ENCODE measurements at places on chromosomes 7 and 10.

DNA sequence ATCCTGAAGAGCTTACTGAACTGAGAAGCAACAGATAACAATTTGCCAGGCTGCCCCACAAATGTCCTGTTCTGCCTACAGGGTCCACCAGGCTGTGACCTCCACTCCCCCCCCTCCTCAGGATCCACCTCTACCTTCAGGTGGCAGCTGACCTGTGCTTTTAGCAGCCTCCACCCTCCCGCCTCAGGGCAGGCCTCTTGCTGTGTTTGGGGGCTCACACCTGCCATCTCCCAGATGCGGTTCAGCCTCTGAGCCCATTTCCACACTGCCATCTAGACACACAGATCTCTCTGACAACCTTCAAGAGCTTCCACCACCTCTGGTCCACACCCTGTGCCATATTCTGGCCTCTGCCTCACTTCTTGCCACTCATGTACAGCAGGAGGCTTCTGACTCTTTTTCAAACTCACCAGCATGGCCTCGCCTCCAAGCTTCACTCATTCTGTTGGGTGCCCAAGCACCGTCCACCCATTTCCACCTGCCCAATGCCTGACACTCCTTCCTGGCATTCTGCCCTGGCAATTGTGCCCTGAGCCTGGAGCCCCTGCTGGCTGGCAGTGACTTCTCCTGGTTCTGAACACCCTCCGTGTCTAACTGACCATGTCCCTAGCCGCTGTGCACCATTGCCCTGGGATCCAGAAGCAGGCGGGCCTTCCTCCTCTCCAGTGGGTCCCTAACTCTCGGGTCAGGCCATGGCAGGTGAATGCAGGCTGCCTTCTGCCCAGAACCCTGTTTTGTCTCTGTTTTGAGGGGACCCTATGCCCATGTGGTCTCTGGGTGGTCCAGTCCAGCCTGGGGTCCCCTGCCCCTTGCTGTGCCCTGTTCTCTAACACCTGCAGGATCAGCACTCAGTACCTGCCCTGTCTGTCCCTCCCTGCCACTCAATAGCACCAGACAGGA, 18.5 kb downstream of the TMEM72 start:
- no peak for DNase-seq

- DNase-seq, result no peak
Measured at GRCh38 chr10:102467971-102468438, 16.7 kb upstream of the C10orf95 start.

DNA sequence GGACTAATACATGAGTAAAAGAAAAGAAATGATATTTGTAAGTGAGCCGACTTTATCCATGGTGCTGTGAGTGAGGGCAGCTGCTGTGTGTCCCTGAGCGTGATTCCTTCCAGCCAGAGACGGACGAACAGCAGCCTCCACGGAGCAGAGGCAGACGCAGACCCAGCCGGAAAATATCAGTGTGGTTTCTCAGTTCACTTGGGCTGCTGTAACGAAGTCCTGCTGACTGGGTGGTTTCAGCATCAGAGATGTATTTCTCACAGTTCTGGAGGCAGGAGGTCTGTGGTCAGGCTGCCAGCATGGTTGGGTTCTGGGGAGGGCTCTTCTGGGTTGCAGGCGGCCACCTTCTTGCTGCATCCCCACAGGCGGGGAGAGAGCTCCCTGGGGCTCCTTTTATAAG, 375.6 kb downstream of the GLRX3 start:
- DNase-seq, result no peak

DNA sequence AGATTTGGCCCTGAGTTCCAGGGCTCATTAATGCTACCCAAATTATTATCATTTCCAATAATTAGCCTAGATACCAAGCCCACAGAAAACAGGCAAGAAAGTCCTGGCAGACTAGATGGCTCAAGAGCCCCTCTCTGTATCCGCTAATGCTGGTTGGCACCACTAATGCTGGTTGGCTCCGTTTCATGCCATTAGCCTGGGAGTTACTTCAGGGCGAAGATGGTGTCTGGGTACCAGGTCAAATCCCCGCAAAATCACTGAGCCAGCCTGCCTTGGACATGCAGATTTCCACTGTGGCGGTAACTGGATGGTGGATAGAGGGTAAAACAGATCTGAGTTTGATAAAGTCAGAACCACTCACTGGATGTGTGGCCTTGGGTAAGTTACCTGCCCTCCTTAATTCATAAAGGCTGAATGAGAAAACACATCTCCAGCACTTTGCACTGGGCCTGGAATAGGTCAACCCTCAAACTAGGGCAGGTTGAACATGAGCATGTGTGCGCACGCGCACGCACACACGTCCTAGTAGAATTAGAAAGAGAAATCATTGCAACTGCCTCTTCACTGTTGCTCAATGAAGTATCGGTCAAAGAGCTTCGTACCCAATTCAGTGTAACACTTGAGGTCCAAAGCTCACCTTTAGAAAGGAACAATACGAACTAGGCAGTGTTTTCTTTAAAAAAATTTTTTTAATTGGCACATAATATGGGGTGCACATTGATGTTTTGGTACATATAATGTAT, 91.5 kb downstream of the PRPF18 start:
- DNase-seq, result no peak

GRCh38 chr7:73904219-73905137, 43.5 kb downstream of the TMEM270 start:
- no peak for DNase-seq

- no peak for DNase-seq
Measured at GRCh38 chr10:124150807-124151417, 57.5 kb upstream of the CHST15 start.

- DNase-seq, result no peak
Measured at GRCh38 chr7:136405931-136406777, 429.0 kb upstream of the MTPN start.

GRCh38 chr10:123021517-123021916, 12.7 kb downstream of the ACADSB start:
- no peak for DNase-seq

DNA sequence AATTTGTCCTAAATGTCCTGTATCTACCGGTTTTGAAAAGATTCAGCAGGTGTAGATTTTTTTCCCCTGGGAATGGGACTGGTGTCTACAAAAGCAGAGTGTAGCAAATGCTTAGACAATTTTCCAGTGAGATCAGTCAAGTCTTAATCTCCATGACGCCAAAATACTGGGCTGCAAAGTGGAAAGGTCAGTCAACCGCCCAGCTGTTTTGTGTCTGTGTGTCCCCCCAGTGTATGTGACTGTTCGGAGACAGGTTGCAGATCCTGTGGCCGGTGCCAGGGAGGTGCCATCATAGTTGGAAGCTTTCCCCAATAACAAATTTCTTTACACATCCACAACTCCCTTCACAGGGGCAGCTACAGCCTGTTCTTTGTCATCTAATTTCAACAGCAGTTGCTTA, 263.8 kb downstream of the ARHGAP12 start:
- no peak for DNase-seq

- no peak for DNase-seq
Measured at GRCh38 chr7:114414156-114415063, at the start of gene FOXP2. Gene FOXP2 (plus strand): TSS chr7:114414815. CDS start chr7:114426512, 11,697 bp downstream.

- no peak for DNase-seq
Measured at GRCh38 chr7:101088858-101089529, 3.7 kb downstream of the TRIM56 start.

GRCh38 chr7:137694405-137694804, 152.4 kb downstream of the DGKI start:
- DNase-seq, result no peak

- no peak for DNase-seq
Measured at GRCh38 chr10:129689671-129690071, 222.6 kb downstream of the MGMT start.

GRCh38 chr10:59687657-59688056, 22.0 kb downstream of the SLC16A9 start:
- no peak for DNase-seq

GRCh38 chr7:155578016-155578415, 31.7 kb upstream of the CNPY1 start:
- DNase-seq, result no peak

DNA sequence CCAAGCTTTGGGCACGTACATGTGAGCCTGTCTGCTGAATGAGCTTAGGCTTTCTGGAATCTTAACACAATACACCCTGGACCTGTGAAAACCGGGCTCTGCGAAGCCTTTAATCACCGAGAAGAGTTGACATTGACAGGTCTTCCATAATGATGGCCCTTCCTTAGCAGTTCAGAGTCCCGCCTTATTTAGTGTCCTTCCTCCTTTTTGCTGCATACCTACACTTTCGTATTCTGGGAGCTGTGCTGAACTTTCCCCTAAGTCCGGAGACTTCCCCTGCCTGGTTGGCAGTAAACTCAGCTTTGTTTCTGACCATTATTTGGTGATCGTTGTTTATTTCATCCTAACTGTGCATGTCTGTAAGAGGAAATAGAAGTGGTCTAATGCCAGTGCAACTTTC, 212.0 kb downstream of the CAMK1D start:
- no peak for DNase-seq

DNA sequence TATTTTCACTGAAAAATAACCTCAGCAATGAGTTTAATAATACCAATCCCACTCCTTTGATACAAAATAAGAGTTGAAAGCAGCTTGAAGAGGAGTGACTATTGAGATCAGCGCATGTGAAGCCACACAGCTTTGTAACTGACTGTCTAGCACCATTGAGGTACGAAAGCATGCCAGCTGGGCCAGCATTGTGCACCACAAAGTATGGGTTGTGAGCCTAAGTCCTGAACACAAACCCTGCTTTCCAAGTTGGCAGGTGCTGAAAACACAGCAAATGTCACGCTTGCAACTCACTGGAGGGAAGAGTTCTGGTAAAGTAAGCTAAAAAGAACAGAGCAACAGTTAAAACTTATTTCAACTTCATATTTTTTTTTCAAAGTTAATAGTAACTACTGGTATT, 4.0 kb upstream of the FAM53B start:
- no peak for DNase-seq

DNA sequence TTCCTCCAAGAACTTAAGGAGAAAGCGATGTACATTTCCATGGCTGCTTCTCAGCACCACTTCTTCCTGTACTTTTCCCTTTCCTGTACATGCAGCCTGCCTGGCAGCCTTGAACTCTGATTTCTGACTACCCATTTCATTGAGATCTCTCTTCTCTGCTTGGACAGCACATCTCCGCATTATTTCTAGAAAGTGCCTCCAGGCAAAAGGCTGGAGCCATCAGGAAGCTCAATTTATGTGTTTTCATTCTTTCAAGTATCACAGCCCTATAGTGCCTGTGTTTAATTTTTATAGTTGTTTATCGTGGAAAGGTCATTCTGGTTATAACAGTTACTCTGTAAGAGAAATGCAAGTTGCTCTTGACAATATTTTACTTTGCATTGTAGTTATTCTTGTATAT, 688.0 kb upstream of the ANKRD30A start:
- DNase-seq, result no peak

DNA sequence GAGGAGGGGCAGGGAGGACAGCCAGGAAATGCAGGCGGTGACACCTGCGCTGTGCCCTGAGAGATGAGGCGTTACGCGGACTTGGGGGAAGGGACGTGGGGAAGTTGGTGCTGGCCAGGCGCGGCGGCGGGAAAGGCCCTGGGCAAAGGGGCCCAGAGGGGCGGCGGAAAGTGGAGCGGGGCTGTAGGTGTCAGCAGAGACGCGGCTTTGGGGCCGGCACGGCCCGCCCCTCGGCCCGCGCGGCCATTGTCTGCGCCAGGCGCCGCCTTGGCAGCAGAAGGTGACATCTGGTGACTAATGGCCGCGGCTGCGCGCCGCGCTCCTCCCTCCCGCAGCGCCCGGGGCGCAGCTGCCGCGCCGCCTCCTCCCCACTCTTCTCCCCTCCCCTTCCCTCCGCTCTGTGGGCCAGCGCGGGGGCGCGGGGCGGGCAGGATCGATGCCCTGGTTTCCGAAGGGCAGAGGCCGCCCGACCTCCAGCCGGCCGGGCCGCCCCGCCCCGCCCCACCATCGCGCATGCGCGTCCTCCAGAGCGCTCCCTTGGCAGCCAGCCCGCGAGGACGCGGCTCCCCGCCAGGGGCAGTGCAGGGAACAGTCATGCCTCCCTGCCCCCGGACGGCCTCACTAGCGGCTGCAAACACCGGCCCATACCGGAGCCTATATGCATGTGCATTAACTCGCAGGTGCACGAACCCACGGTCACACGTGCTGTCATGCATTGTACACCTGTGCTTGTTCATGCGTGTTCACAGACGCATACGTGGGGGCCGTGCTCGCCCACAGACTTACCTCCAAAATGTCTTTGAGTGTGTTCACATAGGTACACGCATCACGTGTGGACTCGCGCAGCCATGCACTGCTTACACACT, 269.6 kb downstream of the RPS24 start:
- peak; percentile 94 for DNase-seq

- no peak for DNase-seq
Measured at GRCh38 chr10:118266098-118266748, 75.9 kb downstream of the FAM204A start.

DNA sequence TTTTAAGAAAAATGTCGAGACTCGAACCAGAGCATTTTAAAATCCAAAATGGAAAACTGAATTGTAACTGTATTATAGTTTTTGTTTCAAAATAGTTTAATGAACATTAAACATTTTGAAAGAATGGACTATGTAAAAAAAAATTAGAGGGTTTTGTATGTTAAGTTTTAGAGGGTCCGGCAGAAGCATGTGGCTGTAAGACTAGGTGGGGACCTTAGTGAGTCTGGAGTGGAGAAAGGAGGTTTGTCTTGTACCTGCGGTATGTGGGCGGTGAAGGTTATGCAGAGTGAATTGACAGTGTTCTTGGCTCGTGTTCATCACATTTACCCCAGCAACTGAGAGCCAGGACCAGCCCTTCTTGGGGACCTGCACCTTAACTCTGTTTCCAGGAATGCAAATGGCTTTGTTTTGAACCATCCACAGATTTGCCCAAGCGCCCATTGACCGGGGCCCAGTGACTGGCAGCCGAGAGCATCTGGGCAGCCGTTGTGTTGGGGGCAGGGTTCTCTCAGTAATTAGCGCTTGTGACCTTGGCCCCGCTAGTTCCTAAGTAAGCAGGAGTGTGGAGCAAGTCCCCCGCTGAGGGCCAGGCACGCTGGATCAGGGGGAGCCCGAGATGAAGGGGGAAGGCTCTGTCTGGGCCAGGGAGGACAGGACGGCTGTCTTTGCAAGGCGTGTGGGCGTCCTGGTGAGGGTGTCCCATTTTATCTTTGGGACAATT, 1.4 kb upstream of the KLF6 start:
- DNase-seq, result no peak

DNA sequence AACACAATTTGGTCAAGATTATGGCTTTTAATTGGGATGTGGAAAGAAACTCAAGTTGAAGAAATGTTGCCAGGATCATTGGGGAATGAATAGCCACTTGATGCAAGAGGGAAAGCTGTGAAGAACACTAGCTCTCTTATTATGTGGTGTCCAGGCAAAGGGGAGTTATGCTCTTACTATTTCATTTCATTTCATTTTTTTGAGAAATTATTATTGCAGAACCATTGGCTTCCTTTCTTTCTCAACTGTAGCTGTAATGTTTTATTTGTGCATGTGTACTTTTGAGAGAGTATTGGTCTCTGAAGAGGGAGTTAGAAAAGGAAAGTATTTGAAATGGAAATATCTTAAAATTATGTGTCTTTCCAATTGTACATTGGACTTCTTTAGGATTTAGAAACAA, 312.6 kb upstream of the BMPER start:
- DNase-seq, result no peak

- DNase-seq, result no peak
Measured at GRCh38 chr7:117459735-117460134, 20.1 kb upstream of the CFTR start.

- DNase-seq, result no peak
Measured at GRCh38 chr10:3107426-3107961, 40.1 kb downstream of the PFKP start.
